GM23248 (cell line): ENCODE measurements at places on chromosomes 13 and 19. TPM values are rescaled to one million over a fixed set of nuclear protein-coding genes. Genes with fewer than 3 reads are reported as not detected.

DNA sequence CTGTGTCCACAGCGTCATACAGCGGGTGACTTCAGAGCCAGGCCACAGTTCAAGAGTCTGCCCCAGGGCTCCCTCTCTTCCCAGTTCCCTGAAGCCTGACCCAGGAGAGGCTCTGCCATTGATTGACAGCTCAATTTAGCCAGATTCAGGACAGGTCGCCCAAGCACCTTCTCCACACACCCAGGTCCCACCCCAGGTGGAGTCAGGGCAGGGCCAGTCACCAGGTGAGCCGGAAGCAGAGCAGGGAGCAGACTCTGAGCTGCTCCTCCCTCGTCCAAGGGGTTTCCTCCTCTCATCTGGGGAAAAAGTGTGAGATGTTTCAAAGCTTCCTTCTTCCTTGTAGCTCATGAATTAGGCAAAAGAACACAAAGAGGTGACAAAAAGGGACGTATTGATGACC is 5.6 kb downstream of the CEACAM7 start:
- DNase-seq, result no peak

The HPN gene
- not detected in 2 replicates for total RNA-seq

The CFD gene
- 3.2 and 5.7 TPM in 2 replicates for total RNA-seq

The ZNF302 gene
- total RNA-seq, result 18.4 and 23.9 TPM in 2 replicates

The PSG7 gene
- total RNA-seq, result not detected in 2 replicates
